T-helper 2 cell (primary cell): ENCODE measurements at places on chromosomes 13 and 19.

DNA sequence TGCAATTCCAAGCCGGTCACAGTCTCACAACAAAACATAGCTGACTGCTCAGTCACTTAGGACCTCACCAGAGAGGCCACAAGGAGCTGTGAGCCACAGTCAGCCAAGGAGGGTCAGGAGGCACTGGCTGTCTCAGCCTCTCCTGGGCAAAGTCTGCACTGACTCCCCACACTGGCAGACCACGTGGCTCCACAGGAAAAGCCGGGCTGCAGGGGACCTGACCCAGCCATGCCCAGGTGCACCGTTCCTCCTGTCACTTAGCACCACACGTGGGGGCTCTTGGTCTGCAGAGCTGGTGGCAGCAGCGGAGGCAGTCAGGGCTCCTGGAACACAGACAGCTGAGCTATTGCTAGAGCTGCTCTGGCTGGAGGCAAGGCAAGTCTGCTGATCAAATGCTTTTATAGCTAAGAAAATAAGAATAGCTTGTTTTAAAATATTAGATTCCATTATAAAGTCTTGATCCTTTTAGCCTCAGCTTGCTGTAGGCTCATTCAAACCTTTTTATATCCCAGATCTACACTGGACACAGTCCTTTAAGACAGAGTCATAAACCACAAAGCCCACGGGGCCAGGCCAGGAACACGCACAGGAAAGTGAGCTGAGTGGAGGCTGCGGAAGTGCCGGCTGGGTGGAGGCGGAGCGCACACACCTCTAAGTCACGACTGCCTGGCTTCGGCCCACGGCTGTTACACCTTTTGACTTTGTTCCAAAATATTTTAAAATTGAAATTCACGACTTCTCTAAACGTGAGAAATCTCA is 744.1 kb downstream of the UQCRFS1 start:
- DNase-seq: no peak

GRCh38 chr13:58773280-58773859 is 1141.8 kb downstream of the PCDH17 start:
- no peak for DNase-seq

DNA sequence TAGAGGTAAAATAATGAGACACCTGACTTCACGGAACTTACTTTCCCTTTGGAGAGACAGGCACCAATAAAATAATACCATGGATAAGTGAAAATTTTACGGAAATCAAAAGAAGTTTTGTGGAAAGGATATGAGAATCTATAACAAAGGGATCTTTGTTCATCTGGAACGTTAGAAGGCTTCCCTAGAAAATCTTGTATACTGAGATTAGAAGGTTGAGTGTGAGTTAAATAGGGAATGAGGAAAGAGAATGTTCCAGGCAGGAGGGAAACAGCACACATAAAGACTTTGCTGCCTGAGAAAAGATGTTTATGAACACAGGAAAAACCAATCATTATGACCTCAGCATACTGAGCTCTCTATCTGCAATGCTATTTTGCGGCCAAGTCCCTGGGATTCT is 19.6 kb upstream of the RAP2A start:
- DNase-seq: no peak

- DNase-seq: no peak
Observed at GRCh38 chr13:34124666-34125306, 306.8 kb downstream of the RFC3 start.

DNA sequence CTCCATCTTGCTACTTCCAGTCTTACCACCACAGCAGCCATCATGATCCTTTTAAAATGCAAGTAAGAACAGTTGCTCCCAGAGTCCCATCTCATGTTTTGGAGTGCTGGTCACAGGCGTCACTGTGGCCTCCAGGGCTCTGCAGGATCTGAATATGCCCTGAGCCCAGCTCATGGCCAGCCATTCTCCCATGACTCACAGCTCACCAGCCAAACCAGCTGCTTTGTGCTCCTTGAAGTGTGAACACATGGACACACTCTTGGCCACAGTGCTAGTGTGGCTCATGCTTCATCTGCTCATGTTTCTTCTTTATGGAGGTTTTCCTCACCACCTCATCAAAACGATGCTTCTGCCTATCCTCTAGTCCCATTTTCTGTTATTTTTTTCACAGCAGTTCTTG is 466.5 kb downstream of the UQCRFS1 start:
- no peak for DNase-seq

- no peak for DNase-seq
Observed at GRCh38 chr19:17035842-17036424, 9.3 kb upstream of the CPAMD8 start.

- no peak for DNase-seq
Observed at GRCh38 chr19:47776568-47776967, 1.9 kb upstream of the SELENOW start.

GRCh38 chr13:22061806-22062391 is 391.0 kb downstream of the FGF9 start:
- no peak for DNase-seq

DNA sequence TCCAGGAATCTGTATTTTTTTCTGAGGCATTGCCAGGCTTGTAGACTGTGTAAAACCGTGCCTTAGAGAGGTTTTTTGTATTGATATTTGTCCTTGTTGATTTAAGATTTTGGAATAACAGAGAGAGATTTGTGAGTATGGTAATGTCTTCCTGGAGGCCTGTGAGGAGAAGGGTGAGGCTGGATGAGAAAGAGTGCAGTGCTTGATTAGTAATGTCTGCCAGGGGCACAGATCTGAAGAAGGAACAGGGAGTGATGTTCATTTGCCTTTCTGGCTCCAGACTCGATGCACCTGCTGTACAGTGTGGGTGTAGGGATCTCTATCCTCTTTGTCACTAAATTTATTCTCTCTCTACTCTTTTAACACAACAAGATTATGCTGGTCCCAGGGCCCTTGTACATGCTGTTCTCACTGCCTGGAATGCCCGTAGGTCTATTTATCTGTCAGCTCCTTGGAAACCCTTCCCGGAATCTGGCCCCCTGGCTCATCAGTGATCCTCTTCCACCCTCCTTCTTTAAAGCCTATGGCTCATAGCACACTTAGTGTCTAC is 4.2 kb downstream of the FIZ1 start:
- no peak for DNase-seq

DNA sequence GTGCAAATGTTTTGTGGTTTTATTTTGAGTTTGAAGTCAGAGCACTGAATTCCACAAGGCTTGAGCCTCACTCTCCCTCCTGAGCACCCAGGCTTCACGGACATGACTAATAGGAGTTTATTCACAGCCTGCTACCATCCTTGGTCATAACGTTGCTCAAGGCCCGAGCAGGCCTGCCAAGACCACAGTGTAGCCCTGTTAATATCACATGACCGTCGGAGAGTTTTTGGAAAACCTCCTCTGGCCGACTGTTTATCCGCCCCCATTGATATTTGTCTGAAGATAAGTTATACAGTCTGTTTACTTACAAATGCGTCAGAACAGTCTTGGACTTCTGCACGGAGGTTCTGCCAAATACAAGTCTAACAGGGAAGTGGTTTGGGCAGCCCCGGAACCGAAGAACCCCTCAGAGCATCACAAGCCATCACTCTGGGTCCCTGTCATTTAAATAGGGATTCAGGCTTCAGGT is 89.9 kb downstream of the COL4A2 start:
- no peak for DNase-seq

DNA sequence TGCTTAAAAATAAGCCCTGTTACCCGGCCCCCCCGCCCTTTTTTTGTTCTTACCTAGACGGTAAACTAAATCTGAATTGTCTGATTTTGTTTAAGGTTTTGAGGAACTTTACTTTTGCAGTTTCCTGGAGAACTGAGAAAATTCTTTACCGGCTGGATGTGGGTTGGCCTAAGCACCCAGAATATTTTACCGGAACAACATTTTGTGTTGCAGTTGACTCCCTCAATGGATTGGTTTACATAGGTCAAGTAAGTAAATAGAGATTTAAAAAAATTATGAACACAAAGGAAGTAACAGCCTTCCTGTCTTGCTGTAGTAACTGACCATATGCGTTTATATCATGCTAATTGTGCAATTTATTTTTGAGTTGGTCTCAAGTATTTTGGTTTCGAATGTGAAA is 785 bp downstream of the NHLRC3 start:
- no peak for DNase-seq

- no peak for DNase-seq
Observed at GRCh38 chr13:43107780-43108179, 84.4 kb downstream of the DNAJC15 start.

GRCh38 chr19:29779921-29780320 is 31.9 kb upstream of the CCNE1 start:
- DNase-seq: no peak

- no peak for DNase-seq
Observed at GRCh38 chr13:44196196-44196751, 177.3 kb upstream of the SERP2 start.

DNA sequence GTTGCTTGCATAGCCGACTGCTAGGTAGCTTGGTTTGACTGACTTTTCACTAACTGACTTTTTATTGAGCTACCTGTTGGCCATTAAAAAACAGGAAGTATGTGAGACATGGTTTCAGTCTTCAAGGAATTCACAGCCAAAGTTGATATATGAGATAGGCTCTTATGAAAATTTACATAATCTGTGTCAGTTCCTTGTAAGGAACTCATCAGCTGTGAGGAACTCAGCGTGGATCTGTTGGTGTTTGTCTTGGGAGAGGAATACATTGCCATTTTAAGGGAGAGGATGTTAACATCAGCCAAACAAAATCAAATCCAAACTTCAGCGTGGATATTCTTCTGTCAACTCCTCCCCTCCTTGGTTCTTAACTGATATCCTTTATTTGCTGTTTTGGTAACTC is 2.0 kb downstream of the RNF113B start:
- DNase-seq: no peak

GRCh38 chr19:45460807-45461347 is 6.9 kb upstream of the FOSB start:
- DNase-seq: no peak

DNA sequence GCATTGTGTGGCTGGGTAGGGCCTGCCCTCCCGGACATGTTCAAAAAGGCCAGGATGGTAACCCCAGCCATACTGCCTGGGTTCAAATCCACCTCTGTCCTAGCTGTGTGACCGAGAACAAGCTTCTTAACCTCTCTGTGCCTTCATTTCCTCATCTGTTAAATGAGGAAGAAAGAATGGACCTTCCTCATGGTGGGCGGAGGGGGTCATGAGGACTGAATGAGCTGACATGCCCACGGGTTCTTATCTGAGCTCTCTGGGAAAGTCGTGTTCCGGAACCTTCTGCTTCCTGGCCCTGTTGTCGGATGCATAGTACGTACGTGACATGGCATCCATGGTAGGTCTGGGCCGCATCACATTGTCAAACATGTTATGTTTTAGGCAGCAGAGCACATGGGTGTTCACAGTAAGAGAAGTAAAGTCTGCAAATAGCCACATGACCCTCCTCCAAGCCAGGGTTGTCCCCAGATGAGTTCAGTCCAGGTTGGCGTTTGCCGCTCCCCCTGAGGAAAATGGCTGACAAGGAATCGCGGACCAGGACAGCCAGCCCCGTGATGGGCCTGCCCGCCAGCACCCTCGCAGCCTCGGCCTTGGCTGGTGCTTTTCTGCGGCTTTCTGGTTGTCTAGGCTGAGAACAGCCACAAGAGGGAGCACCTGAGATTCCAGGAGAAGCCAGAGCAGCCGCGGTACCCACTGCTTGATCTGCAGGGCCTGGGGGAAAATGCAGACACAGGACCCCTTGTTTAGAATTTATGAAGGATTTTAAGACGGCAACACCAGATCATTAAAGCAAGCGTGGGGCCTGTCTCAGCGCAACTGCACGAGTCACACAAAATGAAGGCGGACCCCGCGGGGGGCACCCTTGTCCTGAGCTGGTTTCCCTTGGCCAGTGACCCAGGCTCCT is 2.4 kb upstream of the NTN5 start:
- peak; percentile 60 for DNase-seq

GRCh38 chr13:114064450-114065140 is 67.8 kb downstream of the RASA3 start:
- no peak for DNase-seq

DNA sequence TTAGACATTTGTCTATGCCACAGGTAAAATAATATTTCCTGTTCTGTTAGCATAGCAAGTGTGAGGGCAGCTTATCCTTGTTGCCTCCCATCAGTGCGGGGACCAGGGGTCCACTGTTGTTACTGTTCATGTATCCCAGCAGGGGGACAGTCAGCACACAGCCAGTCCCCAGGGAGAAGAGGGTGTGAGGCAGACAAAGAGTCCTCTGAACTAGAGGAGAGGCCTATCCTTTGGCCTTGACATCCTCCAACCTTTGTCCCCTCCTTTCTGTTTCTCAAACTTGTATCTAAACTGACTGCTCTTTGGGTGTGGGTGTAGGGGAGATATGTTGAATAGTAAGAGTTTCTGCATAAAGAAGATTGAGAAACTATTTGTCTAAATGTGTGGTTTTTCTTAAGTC is 2.9 kb upstream of the GPR18 start:
- DNase-seq: no peak

- no peak for DNase-seq
Observed at GRCh38 chr19:45895519-45895972, 6.9 kb downstream of the MYPOP start.

DNA sequence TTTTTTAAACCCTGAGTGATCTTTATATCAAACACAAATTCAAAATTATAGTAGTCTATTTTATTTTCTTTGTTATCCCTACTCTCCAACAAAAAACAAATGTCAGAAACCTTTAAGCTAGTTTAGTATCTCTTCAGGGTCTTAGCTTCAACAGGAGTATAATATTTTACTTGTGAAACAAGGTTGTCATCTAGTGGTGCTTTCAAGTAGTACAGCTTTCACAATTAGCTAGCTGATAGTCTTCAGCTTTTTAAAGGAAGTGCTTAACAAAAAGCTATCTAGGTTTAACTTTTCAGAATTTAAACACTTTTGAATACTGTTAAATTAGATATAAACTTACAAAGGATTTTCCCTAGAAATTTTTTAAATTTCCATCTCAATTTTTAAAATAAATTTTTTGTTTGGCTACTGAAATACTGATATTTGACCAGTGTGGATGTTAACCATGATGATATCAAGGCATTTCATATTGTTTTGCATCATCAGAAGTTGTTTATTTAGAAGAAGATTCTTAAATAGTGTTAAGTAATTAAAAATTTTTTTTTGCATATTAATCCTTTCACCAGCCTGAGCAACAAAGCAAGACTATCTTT is 34.2 kb downstream of the TDRD3 start:
- DNase-seq: peak; percentile 25

DNA sequence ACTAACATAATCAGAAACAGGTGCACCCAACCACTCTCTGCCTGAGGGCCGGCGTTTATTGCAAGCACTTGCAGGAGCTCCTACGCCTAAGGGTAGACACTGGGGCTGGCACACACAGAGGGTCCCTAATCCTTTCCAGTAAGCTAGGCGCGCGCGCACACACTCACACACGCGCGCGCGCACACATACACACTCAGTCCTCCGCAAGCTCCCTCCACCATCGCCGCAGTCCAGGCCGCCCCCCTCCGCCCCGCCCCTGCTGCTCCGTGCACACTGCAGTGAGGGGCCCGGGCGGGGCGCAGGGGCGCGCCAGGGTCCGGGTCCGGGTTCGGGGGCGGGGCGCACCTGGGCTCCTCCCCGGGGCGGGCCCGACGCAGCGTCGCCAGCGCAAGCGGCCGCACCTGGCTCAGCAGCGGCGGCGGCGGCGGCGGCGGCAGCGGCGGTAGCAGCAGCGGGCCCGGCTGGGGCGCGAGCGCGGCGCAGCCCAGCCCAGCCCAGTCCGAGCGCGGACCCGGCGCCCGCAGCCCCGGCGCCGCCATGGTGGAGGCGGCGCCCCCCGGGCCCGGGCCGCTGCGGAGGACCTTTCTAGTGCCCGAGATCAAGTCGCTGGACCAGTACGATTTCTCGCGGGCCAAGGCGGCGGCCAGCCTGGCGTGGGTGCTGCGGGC is at the start of gene CAMSAP3:
Gene CAMSAP3, plus strand, starts transcription at position 398 of the 668 bp plus-strand sequence. Its CDS starts 140 bp downstream, at position 538.
- DNase-seq: no peak

- DNase-seq: no peak
Observed at GRCh38 chr19:43618921-43619261, 538 bp downstream of the ZNF428 start.
